ENCODE measurements at places on chromosomes 3 and 15.
A peak's percentile ranks its signal among the peaks of the same experiment; 100 is the strongest.

DNA sequence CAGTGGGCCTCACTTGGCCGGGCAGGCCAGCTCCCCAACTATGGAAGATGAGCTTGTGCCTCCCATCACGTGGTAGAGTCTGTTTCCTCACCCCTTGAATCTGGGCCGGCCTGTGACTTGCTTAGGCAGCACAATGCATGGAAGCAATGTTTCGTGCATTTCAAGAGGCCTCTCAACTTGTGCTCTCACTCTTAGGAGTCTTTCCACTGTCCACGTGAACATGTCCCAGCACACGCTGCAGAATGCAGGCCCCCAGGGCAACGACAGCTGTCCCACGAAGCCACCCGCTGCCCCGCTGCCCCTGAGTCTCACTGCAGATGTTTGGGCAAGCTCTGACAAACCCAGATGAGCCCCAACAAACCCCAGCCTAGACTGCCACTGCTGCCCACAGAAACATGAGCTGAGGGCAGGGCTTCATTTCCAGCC is 27.2 kb upstream of the SLC41A3 start:
- DNase-seq = no peak

DNA sequence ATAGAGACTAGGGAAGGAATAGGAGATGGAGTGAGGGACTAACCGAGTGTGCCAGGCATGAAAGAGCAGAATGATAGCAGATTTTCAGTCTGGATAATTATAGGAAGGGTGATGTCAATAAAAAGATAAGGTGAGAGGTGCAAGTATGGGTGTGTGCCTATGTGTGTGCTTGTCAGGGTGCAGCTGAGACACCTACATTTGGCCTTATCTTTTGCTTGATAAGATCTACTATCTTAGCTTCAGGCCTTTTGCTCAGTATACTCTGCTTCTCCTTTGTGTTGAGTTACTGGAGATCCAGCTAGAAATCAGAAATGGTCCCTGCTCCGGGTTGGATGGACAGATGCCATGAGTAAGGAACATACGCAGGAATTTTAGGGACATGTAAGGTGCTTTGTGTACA is 17.4 kb downstream of the ARL14 start:
- DNase-seq = no peak

- DNase-seq = peak; percentile 88
These were observed 66.1 kb downstream of the RPN1 start for GRCh38 chr3:128584412-128585020.

GRCh38 chr15:62935300-62936081 is 107.1 kb upstream of the TPM1 start:
- DNase-seq = no peak

GRCh38 chr3:128155616-128156360 is 2.5 kb downstream of the EEFSEC start:
- no peak for DNase-seq

GRCh38 chr3:86930181-86930580 is 60.8 kb downstream of the VGLL3 start:
- DNase-seq = no peak

GRCh38 chr3:37862219-37862902 is 681 bp downstream of the CTDSPL start:
- DNase-seq = peak; percentile 5

- no peak for DNase-seq
These were observed 100.8 kb downstream of the KLF13 start for GRCh38 chr15:31427411-31427810.

GRCh38 chr3:106590216-106590615 is 721.4 kb upstream of the CBLB start:
- no peak for DNase-seq

- DNase-seq = peak; percentile 83
These were observed 45.6 kb upstream of the IREB2 start for GRCh38 chr15:78392430-78392829.

DNA sequence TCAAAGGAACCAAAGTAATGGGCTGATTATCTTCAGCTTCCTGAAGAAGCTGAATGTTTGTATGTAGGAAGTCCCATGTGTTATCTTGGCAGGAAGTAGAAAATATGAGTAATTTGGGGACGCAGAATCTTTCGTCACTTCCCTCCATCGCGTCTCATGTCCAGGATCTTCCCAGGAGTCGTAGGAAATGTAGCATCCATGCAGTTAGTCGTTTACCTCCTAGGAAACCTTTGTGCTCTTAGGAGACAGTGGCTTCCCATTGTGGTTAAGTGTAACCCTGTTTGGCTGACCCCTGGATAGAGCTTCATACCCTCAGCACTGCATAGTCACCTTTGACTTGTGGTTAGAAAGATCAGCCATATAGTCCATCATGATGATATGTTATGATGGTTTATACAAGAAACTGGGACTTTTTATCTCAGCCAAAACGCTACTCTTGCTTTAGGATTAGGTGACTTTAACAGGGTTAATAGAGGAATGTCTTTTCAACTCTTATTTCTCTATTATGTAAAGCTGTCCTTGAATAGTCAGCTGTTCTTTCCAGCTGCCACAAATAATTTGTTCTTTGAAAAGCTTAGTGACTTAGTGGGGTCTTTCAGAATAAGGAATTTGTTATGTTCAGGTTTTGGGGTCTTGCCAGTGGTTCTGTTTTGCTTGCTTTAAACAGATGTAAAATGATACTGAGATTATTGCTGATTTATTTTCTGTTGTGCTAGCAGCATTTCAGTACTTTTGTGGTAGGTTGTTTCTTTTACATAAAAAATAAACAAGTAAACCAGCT is 92.2 kb downstream of the KLHL25 start:
- DNase-seq = no peak

DNA sequence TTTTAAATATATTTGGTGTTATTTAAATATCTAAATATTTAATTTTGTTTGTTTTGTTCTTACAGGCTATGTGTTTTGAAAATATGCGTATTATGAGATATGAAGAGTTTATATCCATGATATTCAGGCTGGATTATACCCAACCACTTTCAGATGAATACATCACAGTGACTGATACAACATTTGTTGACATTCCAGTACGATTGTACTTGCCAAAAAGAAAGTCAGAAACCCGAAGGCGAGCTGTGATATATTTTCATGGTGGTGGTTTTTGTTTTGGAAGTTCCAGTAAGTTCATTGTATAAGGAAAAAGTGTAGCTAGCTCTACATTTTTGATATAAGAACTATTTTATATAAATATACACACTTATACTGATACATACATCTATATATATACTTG is 6.9 kb downstream of the AADACL2 start:
- no peak for DNase-seq

DNA sequence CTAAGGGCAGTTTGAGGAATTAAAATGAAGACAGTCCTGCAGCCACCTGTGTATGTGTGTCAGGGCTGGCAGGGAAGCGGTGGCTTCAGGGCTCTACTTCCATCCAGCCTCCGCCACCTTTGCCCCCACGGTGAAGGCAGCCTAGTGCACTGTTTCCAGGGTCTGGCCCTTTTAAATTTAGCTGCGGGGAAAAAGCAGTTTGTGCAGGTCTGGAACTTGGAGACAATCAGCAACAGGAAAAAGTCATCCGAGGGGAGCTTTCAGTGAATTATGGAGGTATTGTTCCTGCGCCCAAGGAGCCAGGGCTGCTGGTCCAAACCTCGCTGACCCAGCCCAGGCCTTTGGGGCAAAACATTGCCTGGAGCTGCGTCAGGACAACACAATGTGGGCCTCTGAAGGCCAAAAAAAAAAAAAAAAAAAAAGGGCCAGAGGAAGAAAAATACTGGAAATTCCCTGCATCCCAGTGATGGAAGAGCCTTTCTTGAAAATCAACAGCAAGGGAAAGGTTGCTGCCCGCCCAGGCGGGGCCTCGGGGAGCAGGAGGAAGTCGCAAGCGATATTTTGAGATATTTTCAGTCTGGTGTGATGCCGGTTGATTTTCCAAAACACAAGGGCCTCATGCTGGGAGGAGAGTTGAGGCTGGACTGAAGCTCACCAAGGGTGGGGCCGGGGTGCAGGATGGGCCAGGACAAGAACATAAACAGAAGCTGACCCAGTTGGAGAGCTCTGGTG is 25.5 kb upstream of the FGD5 start:
- DNase-seq = no peak

- DNase-seq = peak; percentile 13
These were observed 43.5 kb downstream of the CFAP92 start for GRCh38 chr3:128950223-128950938.

- no peak for DNase-seq
These were observed 34.3 kb upstream of the ANKDD1A start for GRCh38 chr15:64877435-64877834.

DNA sequence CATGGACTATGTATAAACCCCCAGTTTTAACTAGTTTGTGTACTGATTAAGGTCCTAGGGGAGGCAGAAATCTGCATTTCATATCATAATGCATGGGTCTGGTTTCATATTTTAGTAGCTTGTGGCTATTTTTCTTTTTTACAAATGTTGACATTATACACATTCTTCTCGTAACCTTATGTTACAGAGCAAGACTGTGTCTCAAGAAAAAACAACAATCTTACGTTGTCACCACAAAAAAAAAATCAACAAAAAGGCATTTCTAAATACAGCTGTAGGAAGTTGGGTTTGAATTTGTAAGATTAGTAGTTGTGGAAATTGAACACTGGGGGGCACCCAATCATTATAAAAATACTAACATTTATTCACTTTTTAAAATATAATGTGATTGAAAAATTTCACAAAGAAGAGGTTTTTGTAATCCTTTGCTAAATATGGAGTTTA is 17.9 kb downstream of the SERP1 start:
- DNase-seq = peak; percentile 27

DNA sequence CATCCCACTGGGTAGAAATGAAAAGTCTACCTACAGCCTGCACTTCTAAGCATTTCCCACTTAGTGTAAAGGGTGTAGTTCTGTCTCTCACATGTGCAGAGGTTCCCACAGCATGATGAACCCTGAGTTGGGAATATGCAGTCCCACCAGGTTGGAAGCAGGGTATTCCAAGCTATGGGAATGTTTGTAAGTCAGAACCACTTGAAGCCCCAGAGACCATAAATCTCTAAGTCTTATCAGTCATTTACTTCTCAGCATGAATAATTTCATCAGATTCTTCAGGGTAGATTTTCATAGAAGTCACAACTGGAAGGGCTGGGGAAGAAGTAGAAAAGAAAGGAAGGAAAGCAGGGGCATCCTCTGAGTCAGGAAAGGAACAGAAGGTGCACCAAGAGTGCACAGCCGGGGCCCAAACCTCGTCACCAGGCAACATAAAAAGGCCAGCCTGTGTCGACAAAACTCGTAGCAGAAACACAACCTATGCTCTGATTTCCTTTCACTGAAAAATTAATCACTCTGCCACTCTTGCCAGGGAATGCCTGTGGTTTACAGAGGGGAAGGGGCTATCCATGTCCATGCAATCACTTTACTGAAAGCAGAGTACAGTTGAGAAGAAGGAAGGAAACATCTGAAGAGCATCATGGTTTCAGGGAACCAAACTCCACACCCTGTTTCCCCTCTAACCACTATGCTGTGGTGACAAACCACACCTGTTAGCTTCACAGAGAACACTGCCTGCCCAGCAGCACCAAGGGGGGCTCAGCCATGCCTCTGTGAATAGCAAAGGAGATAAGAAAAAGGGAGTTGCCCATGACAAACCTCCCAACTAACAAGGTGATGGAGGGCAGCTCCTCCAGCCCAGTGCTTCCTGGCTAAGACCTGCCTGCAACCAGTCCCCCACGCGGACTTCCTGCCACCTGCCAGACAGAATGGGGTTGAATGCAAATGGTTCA is 40.5 kb downstream of the SH3BP5 start:
- no peak for DNase-seq

DNA sequence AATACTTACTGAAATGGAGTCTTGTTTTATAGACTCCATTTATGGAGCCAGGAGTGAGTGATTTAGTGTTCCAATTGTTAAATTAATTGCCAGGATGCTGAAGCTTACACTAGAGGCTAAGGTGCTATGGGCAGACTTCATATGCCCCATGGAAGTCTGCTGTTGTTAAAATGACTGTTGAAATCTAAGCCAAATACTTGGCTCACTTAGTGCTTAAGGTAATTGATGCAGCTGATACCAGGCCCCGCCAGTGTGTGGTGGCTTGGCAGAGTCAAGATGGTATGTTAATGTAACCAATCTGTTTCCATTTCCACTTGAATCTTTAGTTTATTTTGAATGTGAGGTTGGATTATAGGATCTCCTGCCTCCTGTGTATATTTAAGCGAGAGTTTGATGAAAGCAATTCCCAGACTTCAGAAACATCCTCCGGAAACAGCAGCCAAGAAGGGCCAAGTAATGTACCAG is 187.1 kb downstream of the ITPR1 start:
- peak; percentile 59 for DNase-seq

DNA sequence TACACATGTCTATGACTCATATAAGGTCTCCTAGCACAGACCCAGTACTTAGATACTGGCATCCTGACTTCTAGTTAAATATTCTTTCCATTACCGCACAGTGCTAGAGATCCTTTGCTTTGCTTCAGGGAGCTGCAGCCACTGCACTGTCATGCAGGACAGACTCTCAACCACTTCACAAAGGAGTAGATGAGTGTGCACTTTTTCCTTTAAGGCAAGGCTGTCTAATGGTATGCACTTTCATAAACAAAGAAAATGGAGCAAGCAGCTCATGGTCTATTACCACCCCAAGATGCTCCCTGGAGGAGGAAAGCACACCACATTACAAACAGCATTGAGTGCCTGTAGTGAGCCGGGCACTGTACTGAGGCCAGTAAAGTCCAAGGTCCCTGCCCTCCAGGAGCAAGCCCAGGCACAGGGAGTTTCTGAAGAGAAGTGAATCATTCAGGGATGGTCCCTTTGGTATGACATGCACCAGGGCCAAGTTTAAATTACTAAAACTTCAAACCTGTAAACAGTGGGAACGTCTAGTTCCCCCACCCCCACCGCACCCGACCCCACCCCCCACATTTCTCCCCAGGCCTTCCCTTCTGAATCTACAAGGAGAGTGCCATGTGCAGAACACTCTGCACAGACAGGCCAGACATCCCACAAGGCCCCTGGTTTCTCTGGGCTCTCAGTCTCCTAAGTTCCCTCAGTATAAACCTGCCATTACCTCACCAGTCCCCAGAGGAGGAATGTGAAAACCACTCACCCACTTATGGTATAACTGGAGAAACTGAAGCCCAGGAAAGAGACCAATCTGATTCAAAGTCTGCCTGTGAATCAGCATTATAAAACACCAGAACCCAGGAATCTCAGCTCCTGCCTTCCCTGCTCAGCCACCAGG is 107.8 kb upstream of the BCL6 start:
- no peak for DNase-seq

DNA sequence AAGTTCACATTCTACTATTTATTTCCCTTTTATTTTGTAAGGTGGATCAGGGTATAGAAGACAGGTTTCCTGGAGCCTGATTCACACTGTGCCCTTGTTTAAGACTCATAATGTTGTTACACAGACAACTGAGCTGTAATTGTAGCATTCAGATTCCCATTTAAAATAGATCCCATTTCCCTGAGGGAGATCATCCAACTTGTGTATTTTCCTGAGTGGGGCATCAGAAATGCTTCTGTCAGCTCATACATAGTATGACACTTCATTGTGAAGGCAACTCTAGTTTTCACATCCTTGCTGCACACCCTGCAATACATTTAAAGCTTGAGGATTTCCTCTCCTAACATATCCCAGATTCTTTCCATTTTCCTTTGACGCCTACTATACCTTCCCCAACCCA is 659.7 kb downstream of the GRM7 start:
- DNase-seq = no peak

GRCh38 chr15:91853948-91854638 is 585 bp downstream of the SLCO3A1 start:
- peak; percentile 18 for DNase-seq

Data from NCI-H1105 treated with DMSO at 0.1 percent for 48 hours (cell line).